ENCODE measurements at places on chromosomes 13 and 19. TPM values are rescaled to one million over a fixed set of nuclear protein-coding genes. Genes with fewer than 3 reads are reported as not detected.

Gene NLRP4
- 0.04 TPM for polyA plus RNA-seq

- peak; percentile 91 for DNase-seq
- peaks cover 3% of the 10 kb centered on the region for H3K27me3 ChIP-seq
- no peak overlapping the region for H3K4me3 ChIP-seq
- H3K27ac ChIP-seq: no peak overlapping the region
- no peaks in the 10 kb centered on the region for H3K36me3 ChIP-seq
- no peaks in the 10 kb centered on the region for H3K4me1 ChIP-seq
Measured at GRCh38 chr19:39297931-39298634, 1.9 kb downstream of the IFNL1 start.

GRCh38 chr19:24078680-24079079 is 8.3 kb upstream of the ZNF254 start:
- no peak for DNase-seq
- H3K4me1 ChIP-seq: no peaks in the 10 kb centered on the region

DNA sequence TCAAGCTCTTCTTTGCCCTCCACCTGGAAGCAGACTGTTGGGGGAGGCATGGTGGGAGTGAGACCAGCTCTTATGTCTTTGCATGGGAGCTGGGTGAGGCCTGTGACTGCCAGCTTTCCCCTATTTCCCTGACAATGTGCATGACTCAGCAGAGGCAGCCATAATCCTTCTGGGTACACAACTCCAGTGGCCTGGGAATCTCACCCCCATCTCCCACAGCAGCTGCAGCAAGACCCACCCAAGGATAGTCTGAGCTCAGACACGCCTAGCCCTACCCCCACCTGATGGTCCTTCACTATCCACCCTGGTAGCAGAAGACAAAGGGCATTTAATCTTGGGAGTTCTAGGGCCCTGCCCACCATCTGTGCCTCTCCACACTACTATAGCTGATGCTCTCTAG is 41.4 kb upstream of the FGF14 start:
- H3K4me1 ChIP-seq: no peaks in the 10 kb centered on the region
- H3K27ac ChIP-seq: no peak overlapping the region

DNA sequence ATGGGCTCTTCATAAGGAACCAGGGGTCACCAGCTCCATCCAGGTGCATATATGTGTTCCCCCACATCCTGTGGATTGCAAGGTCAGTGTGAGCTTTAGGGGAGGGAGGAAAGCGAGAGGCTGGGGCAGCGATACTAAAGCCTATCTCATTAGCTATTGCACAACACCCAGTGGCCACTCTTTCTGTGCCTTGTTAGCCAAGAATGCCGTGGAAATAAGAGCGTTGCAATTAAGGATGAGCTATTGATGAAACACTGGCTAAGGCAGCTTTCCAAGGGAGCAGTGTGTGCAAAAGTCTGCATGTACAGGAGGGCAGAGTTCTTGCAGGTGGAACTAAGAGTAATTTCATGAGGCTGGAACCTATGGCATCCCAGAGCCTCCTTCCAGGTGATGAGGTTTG is 17.6 kb downstream of the TNFSF11 start:
- DNase-seq: no peak
- H3K36me3 ChIP-seq: no peaks in the 10 kb centered on the region
- peaks cover 8% of the 10 kb centered on the region for H3K4me1 ChIP-seq

DNA sequence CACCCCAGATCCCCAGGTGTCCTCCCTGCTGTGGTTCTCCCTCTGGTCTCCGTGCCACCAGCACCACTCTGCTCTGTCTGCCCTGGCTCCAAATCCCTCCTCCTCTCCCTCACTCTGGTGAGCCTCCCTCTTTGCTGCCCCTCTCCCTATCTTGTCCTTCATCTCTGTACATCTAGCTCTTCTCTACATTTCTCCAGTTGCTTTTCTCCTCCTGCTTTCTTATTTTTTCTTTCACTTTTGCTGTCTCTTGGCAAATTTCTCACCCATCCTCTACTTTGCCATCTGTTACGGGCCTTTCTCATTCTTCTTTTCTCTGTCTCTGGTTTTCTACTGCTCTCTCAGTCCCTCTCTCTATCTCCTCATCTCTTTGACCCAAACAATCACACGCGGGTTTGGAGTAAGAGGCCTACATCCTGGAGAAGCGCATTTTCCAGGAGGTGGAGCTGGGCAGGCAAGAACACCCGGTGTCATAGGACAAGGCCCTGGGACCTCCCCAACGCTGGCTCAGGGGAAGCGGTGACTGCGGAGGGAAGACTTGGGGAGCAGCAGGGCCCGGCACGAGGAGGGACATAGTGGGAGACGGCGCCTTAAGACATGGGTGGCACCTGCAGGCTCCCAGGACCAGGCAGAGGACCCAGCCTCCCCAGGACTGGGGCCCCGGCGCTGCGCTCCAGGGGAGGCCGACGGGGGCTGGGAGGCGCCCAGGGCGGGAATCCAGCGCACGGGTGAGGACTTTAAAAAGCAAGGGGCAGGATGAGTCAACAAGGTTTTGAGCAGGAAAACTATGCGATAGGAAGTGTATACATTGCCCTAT is 9.9 kb downstream of the ZNF611 start:
- no peak overlapping the region for H3K27ac ChIP-seq
- H3K4me1 ChIP-seq: no peaks in the 10 kb centered on the region
- no peak overlapping the region for H3K4me3 ChIP-seq
- H3K27me3 ChIP-seq: no peaks in the 10 kb centered on the region

- no peak for DNase-seq
- H3K27me3 ChIP-seq: no peaks in the 10 kb centered on the region
- H3K4me3 ChIP-seq: no peak overlapping the region
- H3K27ac ChIP-seq: no peak overlapping the region
Measured at GRCh38 chr13:60019119-60019993, 144.4 kb downstream of the DIAPH3 start.

DNA sequence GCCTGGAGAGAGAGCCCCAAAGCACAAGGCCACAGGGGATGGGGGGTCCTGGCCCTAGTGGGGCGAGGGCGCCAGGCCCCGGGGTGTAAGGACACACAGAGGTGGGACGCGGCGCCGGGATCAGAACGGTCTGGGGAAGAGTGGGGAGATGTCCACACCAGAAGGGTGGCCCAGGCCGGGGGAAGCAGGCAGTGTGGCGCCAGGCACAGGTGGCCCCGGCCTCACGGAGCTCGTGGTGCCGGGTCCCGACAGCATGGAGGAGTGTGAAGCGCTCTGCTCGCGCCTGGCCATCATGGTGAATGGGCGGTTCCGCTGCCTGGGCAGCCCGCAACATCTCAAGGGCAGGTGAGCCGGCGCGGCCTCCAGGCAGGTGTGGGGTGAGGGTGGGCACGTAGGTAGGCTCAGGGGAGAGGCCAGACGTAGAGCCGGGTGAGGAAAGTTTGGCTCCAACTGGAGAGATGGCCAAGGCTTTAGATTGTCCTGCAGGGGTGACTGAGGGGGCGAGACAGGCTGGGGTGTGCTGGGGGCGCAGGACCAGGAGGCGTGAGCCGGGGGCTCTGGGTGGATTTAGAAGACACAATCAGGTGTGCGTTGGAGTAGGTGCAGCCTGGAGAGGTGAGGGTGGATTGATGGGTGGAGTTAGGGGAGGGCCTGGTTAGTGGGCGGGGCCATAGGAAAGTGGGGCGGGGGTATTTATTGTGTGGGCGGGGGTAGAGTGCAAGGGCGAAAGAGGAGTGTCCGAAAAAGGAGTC is 2.9 kb upstream of the ARHGAP45 start:
- H3K36me3 ChIP-seq: peaks cover under 1% of the 10 kb centered on the region
- H3K27me3 ChIP-seq: no peaks in the 10 kb centered on the region
- H3K4me3 ChIP-seq: no peak overlapping the region
- DNase-seq: peak; percentile 83
- peaks cover 30% of the 10 kb centered on the region for H3K4me1 ChIP-seq

- no peak for DNase-seq
- no peaks in the 10 kb centered on the region for H3K27me3 ChIP-seq
- H3K4me3 ChIP-seq: no peak overlapping the region
- peaks cover 12% of the 10 kb centered on the region for H3K4me1 ChIP-seq
- H3K36me3 ChIP-seq: no peaks in the 10 kb centered on the region
Measured at GRCh38 chr19:3118232-3119070, 17.4 kb upstream of the GNA15 start.

DNA sequence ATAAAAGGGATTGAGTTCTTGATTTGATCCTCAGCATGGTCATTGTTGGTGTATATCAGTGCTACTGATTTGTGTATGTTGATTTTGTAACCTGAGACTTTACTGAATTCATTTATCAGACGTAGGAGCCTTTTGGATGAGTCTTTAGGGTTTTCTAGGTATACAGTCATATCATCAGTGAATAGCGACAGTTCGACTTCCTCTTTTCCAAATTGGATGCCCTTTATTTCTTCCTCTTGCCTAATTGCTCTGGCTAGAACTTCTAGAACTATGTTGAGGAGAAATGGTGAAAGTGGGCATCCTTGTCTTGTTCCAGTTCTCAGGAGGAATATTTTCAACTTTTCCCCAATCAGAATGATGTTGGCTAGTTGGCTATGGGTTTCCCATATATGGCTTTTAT is 27.0 kb downstream of the POMP start:
- DNase-seq: no peak
- no peak overlapping the region for H3K27ac ChIP-seq
- H3K36me3 ChIP-seq: peaks cover 3% of the 10 kb centered on the region
- H3K4me1 ChIP-seq: no peaks in the 10 kb centered on the region
- no peaks in the 10 kb centered on the region for H3K27me3 ChIP-seq

Gene ZNF429
- 9.4 TPM for polyA plus RNA-seq

DNA sequence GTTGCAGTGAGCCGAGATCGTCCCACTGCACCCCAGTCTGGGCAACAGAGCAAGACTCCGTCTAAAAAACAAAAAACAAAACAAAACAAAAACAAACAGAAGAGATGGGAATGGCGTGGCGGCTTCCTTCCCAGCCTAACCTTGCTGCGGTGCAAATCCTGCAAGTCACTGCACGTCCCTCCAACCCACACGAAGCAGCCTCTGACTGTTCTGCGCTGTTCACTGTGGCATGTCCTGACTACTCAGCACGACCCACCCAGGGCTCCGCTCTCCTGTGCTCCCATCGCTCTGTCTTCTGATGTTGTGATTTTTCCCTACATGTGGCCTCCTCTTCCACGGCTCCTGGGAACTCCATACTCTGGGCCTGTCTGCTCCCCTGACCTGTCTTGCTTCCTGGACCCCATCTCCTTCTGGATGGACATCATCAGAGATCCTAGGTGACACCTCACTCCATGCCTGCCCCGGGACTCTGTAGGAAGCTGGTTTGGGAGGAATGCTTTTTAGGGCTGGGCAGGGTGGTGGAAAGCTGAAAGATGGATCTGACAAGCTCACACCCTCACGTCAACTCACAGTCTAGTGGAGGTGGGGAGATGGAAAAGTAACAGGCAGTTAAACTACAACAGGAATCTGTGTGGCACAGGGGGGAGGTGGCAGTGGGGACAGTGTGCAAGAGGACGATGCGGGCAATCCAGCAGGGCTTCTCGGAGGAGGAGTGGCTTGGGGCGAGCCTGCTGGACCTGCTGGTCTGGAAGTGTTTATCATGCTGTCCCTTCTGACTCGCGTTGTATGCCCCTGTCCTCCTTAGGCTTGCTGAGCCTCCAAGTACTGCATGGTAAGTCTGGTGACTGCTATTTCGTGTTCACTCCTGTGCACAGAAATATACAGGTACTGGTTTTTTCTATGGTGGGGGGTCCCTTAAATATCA is 18.8 kb downstream of the ZSCAN5A start:
- H3K27ac ChIP-seq: no peak overlapping the region
- H3K36me3 ChIP-seq: no peaks in the 10 kb centered on the region
- no peak overlapping the region for H3K4me3 ChIP-seq
- no peaks in the 10 kb centered on the region for H3K4me1 ChIP-seq
- no peaks in the 10 kb centered on the region for H3K27me3 ChIP-seq

- H3K27ac ChIP-seq: no peak overlapping the region
- no peak for DNase-seq
- H3K4me3 ChIP-seq: no peak overlapping the region
- H3K36me3 ChIP-seq: no peaks in the 10 kb centered on the region
Measured at GRCh38 chr13:45546410-45546765, 69.2 kb downstream of the ERICH6B start.

- no peaks in the 10 kb centered on the region for H3K36me3 ChIP-seq
- peaks cover 32% of the 10 kb centered on the region for H3K4me1 ChIP-seq
- peak overlapping the region; percentile 43 for H3K4me3 ChIP-seq
- peaks cover 38% of the 10 kb centered on the region for H3K27me3 ChIP-seq
- DNase-seq: peak; percentile 85
Measured at GRCh38 chr19:18223860-18224524, 2.2 kb downstream of the PDE4C start.

- H3K4me3 ChIP-seq: no peak overlapping the region
- H3K36me3 ChIP-seq: no peaks in the 10 kb centered on the region
- H3K27me3 ChIP-seq: peaks cover 12% of the 10 kb centered on the region
- DNase-seq: no peak
- H3K4me1 ChIP-seq: no peaks in the 10 kb centered on the region
- no peak overlapping the region for H3K27ac ChIP-seq
Measured at GRCh38 chr13:20942938-20943559, 40.5 kb upstream of the XPO4 start.

GRCh38 chr19:46404055-46404752 is 9.2 kb downstream of the CCDC8 start:
- H3K4me3 ChIP-seq: peak overlapping the region; percentile 20
- H3K27me3 ChIP-seq: peaks cover 64% of the 10 kb centered on the region
- H3K36me3 ChIP-seq: no peaks in the 10 kb centered on the region
- peaks cover 9% of the 10 kb centered on the region for H3K4me1 ChIP-seq

DNA sequence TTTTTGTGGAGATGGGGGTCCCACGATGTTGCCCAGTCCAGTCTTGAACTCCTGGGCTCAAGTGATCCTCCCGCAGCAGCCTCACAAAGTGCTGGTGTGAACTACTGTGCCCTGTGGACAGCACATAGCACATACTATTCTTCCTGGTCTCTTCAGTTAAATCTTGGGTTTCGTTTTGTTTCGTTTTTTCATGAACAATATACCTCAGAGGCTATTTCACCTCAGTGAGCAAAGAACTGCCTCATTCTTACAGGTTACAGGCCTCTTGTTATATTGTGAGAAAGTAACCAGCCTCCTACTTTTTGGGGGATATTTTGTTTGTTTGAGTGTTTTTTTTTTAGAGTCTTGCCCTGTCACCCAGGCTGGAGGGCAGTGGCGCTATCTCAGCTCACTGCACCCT is 1.3 kb upstream of the C3 start:
- H3K4me1 ChIP-seq: peaks cover 42% of the 10 kb centered on the region
- DNase-seq: no peak
- H3K27ac ChIP-seq: peak overlapping the region; percentile 58
- H3K27me3 ChIP-seq: peaks cover 5% of the 10 kb centered on the region
- H3K36me3 ChIP-seq: no peaks in the 10 kb centered on the region
- no peak overlapping the region for H3K4me3 ChIP-seq

Gene ZNF177
- polyA plus RNA-seq: 3.0 TPM

Gene ALOX5AP
- polyA plus RNA-seq: 44.1 TPM

- peaks cover 27% of the 10 kb centered on the region for H3K4me1 ChIP-seq
- no peak overlapping the region for H3K4me3 ChIP-seq
- no peaks in the 10 kb centered on the region for H3K27me3 ChIP-seq
Measured at GRCh38 chr19:28472843-28473242, 740.1 kb downstream of the UQCRFS1 start.

DNA sequence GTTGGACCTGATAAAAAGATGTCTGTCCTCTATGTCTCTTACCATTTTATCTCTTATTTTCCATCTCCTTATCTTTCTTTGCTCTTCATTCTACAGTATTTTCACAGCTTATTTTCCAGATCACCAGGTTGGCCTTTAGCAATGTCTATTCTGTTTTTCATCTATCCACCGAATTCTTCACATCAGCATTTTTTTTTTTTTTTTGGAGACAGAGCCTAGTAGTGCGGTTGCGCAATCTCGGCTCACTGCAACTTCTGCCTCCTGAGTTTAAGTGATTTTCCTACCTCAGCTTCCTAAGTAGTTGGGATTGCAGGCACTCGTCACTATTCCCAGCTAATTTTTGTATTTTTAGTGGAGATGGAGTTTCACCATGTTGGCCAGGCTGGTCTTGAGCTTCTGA is 49.0 kb downstream of the DNAJC15 start:
- no peak overlapping the region for H3K4me3 ChIP-seq
- H3K4me1 ChIP-seq: peaks cover 4% of the 10 kb centered on the region
- no peak overlapping the region for H3K27ac ChIP-seq

Gene B3GNT3
- not detected for polyA plus RNA-seq

Gene MEF2B
- 15.5 TPM for polyA plus RNA-seq
